ENCODE measurements at places on chromosomes 1 and 21.
A peak's percentile ranks its signal among the peaks of the same experiment; 100 is the strongest.

DNA sequence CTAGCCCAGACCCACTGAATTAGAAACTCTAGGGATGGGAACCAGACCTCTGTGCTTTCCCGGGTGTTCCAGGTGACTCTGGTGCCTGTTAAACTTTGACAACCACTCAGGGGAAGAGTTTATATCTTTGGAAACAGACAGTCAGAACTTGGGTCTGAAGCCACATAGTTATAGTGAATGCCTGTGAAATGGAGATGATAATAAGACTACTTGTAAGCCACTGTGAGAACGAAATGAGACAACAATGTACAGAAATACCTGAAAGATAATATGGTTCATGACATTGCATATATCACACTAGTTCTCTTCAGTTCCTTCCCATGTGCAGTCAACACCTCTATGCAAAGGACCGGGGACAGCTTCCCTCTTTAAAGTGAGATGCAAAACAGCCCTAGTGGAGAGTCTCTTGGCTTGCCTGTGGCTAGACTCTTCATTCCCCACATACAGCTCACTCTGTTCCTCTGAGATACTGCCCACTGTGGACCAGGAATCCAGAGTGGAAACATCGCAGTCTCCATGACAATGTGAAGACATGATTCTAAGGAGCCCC lies 287.5 kb downstream of the ASTN1 start:
- no peak for DNase-seq

GRCh38 chr1:8155528-8156186 lies 129.5 kb upstream of the ERRFI1 start:
- no peak for DNase-seq

- DNase-seq: peak; percentile 48
These were observed 832 bp downstream of the HCN3 start for GRCh38 chr1:155277902-155278688.

- no peak for DNase-seq
These were observed 106.8 kb upstream of the ATP1A1 start for GRCh38 chr1:116265931-116266863.

GRCh38 chr21:46326110-46326703 lies 2.3 kb downstream of the PCNT start:
- DNase-seq: no peak

DNA sequence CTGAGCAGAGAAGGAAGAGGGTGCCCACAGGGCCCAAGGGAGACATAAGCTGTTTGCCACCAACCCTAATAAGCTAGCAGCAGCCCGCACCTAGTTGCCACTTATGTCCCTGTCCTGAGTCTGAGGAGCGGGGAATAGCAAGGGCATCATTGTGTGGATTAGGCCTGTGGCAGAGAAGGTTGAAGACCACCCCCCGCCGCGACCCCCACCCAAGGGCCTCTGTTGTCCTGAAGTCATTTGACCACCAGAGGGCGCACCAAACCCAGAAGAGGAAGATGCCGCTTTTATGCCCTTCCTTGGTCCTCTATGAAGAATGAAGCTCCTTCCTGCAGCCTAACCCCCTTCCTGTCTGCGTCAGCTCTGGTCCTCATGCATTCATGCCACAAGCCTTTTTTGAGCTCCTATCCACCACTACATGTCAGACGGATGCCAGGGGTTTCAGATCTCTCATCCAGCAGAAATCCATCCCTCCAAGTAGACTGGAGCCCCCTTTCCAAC lies 16.6 kb downstream of the RHBG start:
- peak; percentile 57 for DNase-seq

- no peak for DNase-seq
These were observed 76.4 kb upstream of the MACF1 start for GRCh38 chr1:39128126-39128525.

- no peak for DNase-seq
These were observed 10.3 kb upstream of the CD101 start for GRCh38 chr1:116991171-116991845.

- DNase-seq: no peak
These were observed 75.0 kb downstream of the PTPN14 start for GRCh38 chr1:214476229-214476985.
